ENCODE measurements at places on chromosomes 4 and X. TPM values are rescaled to one million over a fixed set of nuclear protein-coding genes. Genes with fewer than 3 reads are reported as not detected.

DNA sequence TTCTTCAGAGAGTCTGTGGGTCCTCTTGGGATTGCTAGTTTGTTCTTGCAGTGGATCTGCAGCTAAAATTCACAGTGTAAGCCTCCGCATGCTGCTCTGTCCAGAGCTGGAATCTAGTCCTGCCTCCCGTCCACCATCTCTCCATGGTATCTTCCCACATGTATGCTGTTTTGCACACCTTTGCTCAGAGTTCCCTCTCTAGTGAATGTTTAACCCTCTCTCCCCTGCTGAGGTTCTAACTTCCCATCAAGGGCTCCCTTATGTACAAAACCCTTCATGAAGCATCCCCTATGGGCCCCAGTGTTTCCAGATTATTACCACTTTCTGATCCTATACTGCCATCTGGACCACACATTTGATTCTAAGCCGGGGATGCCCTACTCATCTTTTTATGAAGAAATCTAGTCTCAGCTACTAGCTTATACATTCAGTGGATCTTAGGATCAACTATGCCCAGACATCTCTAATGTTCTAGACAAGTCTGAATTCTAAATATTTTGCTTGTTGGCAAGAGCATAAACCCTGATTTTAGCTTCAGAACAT is 157.3 kb downstream of the CPEB2 start:
- no peak overlapping the region for H3K27ac ChIP-seq
- no peaks in the 10 kb centered on the region for H3K27me3 ChIP-seq
- no peaks in the 10 kb centered on the region for H3K4me1 ChIP-seq
- H3K4me3 ChIP-seq: no peak overlapping the region
- H3K36me3 ChIP-seq: no peaks in the 10 kb centered on the region

PIR gene
- not detected for total RNA-seq

- no peak for DNase-seq
- H3K4me1 ChIP-seq: no peaks in the 10 kb centered on the region
- no peak overlapping the region for H3K4me3 ChIP-seq
These were observed 195.1 kb upstream of the VCX start for GRCh38 chrX:7647831-7648230.

RBMXL3 gene
- not detected for total RNA-seq
